Activated CD4-positive, alpha-beta T cell treated with anti-CD3 and anti-CD28 coated beads, Interleukin-2, amount 50 U/mL, for 48 hours (primary cell): ENCODE measurements at places on chromosomes 4 and X.

GRCh38 chr4:168480931-168481611 lies 779 bp upstream of the DDX60L start:
- DNase-seq = peak; percentile 8

DNA sequence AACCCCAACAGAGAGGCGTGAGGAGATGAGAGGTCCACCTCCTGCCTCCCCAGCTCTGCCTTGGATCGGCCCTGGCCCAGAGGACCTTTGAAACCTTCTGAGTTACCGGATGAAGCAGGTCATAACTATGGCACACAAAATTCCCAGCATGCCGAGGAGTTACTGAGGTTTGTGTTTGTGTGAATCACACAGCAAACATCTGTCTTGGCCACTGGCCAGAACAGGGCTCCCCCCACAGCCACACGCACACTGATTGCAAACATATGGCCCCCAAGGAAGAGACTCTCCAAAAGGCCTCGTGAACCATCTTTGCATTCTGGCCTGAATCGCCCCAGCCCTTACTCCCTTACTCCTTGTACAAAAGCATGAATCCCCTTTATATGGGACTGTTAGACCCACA lies 18.9 kb downstream of the RPS4X start:
- no peak for DNase-seq

GRCh38 chr4:107902715-107903114 lies 28.6 kb upstream of the CYP2U1 start:
- DNase-seq = no peak

DNA sequence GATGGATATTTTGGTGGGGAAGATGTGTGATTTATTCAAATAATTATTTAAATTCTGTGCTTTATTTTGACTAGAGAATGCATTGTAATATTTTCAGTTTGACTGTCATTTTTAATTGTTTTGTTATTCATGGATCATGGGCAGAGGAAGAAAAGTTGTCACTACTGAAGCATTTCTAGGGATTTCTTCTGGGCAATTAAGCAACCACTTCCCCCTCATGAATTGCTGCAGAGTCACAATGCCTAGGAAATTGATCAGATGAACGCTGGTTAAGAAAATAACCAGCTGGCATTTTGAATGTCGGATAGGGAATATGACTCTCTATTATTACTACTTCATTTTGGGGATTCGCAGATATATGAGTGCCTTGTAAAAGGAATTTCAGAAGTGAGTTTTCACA lies 283.3 kb downstream of the IL15 start:
- DNase-seq = no peak

DNA sequence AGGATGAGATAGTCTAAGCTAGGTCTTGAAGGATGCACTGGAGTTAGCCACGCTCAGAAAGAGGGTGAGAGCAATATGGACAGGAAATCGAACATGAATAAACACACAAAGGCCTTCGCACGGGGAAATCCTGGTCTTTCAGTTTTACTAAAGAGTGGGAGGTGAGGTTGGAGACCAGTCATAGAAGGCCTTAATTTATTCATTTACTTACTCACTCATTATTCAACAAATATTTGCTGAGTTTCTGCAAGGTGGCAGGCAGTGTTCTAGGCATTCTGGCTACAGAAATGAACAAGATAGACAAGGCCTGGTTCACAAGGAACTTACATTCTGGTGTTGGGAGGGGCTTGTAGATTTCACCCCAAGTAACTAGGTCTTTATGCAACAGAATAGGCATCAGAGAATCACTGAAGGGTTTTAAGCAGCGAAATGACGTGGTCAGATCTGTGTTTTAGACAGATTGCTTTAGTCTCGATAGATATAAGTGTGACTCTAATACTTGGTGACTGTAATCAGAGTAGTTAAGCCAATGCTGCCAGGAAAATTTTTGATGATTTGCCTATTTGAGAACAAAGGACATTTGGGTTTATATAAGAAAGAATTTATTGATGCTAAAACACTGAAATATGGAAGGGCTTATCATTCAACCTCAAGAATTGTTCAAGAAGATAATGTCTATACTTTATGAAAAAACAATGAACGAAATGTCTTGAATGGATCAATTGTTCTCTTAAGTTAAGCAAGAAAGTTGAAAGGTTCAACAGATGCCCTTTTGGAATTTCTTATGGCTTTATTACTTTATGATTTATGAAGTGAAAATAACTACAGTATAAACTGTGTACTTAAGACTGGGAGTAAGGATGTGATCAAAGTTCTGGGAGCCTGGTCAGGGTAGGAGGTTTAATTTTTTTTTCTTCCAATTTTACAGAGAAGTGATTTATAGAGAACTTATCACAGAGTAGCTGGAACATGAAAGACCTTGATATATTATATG lies 184.4 kb upstream of the CASK start:
- DNase-seq = peak; percentile 35

GRCh38 chr4:139847602-139848001 lies 182.0 kb downstream of the MGST2 start:
- no peak for DNase-seq

GRCh38 chr4:154506253-154506652 lies 14.7 kb upstream of the DCHS2 start:
- no peak for DNase-seq

DNA sequence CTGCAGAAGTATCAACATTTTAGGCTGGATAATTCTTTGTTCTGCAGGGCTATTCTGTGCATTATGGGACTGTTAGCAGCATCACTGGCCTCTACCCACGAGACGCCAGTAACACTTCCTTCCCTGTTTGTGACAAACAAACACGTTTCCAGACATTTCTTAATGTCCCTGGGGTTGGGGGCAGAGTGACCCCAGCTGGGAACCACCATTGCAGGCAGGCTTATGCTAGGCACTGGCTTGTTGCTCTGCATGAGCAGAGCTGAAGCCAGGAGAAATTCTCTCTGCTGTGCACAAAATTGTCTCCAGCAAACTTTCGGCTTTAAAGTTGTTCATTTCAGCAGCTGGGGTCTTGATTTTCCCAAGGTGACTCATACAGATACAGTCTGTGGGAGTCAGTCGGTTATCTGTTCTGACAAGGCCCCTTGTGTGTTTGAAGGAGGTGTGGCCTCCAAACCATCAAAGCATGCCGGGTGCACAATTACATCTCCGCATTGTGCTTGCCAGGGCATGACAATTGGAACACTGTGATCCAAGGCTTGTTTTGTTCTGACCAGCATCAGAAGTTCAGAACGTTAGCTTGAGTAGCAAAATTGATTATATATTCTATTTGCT lies 156.4 kb upstream of the BOD1L1 start:
- DNase-seq = no peak

DNA sequence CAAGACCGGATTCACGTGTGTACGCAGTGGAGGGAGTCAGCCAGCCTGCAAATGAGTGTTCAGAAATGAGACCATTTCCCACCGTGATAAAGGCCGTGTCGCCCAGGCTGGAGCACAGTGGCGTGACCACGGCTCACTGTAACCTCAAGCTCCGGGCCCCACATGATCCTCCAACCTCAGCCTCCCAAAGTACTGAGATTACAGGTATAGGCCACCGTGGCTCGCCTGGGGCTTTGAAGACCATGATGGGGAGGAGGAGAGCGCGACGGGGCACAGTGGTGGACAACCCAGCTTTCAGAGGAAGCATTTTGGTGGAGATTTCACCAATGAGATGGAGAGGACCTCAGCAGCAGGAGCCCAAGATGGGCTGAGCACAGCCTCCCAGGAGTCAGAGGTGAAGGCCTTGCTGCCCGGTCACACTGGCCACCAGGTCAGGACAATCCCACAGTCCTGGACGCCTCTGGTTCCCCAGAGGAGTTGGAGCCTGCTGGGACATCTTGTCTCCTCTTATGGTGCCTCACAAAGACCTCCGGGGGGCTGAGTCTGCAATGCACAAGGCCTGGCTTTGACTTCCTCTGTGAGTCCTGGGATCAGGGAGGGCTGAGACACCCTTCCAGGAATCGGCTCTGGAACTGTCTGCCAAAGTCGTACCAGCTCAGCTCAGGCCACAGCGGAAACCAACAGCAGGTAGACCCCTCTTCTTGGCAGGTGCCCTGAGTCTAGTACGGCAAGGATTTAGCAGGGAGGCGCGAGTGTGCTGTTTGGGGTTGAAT lies 22.4 kb upstream of the MXD4 start:
- DNase-seq = no peak

DNA sequence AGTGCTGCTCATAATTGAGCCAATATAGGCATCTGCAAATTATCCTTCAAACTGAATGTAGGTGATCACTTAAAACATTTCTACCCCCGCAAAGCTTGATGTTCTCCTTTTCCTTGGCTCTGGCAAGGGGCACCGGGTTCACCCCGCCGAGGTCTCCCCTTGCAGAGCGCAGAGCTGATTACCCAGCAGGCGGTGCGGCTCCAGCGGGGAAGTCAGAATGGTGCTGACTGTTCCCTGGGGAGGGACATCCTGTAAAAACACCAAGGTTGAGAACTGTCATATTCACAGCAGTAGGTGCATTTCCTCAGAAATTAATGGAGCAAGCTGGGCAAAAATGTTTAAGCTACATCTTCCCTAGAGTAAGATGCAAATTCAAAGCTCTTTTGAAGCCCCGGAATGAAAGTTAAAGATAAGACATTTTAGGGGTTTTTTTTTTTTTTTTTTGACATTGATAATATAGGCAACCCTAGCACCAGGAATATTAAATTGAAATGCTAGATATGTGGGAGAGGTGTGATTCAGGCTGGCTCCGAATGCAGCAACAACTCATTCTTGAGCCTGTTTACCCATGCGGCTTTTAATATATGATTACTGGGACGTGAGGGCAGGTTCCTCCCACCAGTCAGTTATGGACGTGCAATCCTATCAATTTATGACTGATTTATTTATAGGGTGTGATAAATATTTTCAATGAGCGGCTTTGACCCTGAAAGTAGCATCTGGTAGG lies 767.3 kb upstream of the TENM3 start:
- DNase-seq = no peak

- DNase-seq = no peak
Measured at GRCh38 chr4:168594121-168594520, 97.3 kb downstream of the PALLD start.

DNA sequence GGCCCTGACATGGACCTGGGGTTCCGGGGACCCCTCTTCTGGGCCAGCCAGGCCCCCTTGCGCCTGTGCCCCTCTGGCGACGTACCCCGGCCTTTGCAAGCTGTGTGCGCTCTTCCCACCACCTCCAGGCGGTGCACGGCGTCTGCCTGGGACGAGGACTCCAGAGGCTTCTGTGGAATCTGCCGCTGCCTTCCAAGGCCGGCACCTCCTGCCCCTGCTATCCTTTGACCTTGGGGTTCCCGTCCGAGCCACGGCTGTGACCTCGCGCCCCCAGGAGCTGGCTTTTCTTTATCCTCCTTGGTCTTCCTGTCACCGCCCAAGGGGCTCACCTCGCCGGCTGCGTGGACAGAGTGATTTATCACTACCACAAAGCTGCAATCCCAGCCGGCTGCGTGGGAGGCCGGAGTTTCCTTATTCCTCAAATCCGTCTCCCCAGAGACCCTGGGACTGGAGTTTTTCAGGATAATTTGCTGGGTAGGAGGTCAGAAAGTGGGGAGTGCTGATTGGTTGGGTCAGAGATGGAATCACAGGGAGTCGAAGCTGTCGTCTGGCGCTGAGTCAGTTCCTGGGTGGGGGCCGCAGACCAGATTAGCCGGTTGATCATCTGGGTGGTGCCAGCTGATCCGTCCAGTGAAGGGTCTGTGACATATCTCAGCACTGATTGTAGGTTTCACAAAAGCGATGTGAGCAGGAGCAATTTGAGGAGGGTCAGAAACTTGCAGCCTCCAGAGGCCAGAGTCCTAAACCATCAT lies 19.8 kb upstream of the PLCXD1 start:
- DNase-seq = no peak

DNA sequence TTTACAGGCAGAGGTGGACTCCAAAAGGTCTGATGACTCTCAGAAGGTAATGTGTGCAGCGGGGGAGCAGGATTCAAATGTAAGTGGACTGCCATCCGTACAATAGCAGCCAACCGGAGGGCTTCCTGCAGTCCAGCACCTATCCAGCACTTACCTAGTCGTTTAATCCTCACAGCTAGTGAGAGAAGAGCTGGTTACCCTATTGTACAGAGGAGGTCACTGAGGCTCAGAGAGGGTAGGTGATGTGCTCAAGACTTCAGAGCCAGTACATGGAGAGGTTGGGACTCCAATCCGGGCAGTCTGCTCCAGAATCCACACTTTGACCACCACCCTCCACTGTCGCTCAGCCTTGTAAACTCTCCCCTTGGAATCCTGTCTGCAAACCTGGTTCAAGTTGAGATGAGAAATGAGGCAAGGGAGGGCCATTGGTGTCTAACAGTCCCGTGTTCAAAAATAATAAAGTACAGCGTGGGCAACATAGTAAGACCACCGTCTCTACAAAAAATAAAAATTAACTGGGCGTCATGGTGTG lies 22.5 kb upstream of the JAKMIP1 start:
- DNase-seq = no peak

DNA sequence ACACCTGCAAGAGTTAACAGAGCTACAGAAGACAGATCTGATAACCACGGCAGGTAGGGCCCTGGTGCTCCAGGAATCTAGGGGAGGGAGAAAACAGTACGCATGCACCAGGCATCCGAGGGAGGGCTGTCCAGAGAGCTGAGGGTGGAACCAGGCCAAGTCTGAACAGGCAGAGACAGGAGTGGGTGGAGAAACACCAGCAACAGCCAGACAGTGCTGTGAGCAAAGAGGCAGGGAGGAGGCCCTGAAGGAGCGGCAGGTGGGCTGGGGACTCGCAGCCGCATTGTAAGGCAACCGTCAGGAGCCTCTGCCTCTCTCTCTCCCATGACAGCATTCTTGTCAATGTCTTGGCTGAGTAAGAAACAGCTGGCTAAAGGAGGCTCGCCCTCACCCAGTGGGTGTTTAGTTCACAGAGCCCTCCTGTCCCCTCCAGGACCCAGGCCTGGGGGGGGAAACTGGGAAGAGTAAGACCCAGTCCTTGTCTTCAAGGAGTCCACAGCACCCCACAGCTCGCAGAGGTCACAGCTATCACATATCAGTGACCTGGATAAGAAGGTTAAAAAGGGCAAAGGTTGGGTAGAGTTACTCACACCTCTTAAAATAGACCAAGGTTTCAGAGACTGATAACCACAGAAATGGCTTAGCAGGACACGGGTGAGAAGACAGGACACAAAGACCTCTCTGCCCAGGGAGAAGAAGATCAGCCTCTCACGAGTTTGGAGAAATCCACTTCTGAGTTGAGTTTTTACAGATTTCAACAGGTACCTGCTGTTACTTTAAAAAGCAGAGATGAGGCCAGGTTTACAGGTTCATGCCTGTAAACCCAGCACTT lies 10.5 kb downstream of the ACSL1 start:
- DNase-seq = no peak

- no peak for DNase-seq
Measured at GRCh38 chr4:77776182-77777134, 42.7 kb downstream of the CNOT6L start.

DNA sequence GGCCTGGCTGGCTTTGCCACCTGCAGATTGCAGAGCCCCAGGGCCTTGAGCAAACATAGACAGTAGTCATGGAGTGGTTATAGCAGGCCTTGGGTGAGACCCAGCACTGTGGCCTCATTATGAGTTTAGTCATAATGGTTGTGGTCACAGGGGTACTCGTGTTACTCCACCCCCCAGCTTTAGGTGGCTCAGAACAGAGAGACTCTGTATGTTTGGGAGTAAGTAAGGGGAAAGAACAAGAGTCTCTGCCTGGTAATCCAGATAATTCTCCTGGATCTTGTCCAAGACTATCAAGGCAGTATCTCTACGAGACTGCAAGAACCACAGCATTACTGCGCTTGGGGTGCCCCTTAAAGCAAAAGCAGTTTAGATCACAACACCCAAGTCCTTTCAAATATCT lies 62.3 kb upstream of the SCRG1 start:
- no peak for DNase-seq
